ENCODE measurements at places on chromosomes 7 and 10.

GRCh38 chr7:122719010-122719578, 16.4 kb upstream of the RNF148 start:
- DNase-seq: no peak

DNA sequence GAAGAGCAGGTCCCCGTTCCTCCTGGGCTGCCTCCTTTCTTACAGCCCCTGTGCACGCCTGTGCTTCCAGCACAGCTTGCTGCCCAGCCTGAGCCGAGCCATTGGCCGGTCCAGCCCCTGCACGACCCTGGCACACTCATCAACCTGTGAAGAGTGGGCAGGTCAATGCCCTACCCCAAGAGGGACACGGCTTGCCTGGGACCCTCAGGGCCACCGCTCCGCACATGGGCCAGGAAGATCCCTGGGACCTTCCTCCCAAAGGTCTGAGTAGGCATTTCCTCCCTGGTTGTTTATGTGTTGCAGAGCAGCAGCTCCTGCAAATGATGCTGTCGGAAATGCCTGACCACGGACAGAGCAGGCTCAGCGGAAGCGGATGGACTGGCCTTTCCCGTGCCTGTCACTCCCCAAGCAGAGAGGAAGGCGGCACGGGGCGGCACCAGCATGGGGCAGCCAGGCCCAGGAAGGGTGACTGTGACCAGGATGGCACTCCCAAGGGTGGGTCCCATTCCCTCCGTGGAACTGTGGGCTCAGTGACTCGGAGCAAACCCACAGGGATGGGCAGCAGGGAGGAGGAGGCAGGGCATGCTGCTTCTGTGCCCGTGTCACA, 252.5 kb downstream of the TNS3 start:
- no peak for DNase-seq

GRCh38 chr7:18902892-18903291, 214.5 kb downstream of the TWIST1 start:
- DNase-seq: no peak

- no peak for DNase-seq
Observed at GRCh38 chr7:4470246-4470645, 211.8 kb upstream of the FOXK1 start.

- DNase-seq: no peak
Observed at GRCh38 chr7:13144673-13145072, 457.2 kb downstream of the ARL4A start.

DNA sequence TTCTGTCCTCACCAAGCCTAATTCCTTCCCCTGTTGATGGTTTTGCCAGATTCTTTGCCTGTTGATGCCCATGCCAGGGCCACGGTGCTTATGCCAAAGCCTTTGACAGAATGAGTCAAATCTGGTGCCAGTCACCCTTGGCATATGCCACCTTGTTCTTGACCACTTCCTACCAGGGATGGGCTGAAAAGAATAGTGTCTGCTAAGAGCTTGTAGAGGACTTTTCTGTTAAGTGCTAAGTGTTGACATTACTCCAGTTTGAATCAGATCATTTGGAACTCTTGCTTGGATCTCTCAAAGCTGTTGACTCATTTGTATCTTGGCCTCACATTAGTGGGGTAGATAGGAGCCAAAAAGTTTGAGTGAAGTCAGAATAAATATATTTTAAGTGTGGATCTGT, 661.2 kb downstream of the AUTS2 start:
- no peak for DNase-seq

DNA sequence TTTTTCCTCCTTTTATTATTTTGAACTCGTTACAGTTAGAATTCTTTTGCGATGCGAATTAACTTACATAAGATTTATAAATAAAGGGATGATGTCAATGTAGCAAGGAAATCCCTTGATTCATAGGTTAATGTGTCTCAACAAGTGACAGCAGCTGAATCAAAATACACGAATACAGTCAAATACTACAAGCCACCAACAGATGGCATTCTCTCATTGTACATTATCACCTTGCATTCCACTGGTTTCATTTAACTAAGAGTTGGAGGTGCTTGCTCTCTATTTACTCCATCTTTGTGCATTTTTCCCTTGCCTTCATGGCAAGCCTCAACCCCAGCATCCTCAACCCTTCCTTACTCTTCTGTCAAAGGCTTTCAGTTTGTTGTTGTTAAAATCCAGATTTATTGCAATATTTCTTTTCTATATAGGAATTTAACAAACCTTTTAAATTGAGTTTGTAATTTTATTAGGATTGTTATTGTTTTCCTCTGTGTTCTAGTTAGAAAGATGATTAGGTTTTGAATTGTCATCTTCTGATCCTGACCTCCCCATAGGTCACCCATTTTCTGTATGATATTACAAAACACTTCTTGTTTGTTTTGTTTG, 78.3 kb downstream of the SLC25A40 start:
- peak; percentile 47 for DNase-seq

DNA sequence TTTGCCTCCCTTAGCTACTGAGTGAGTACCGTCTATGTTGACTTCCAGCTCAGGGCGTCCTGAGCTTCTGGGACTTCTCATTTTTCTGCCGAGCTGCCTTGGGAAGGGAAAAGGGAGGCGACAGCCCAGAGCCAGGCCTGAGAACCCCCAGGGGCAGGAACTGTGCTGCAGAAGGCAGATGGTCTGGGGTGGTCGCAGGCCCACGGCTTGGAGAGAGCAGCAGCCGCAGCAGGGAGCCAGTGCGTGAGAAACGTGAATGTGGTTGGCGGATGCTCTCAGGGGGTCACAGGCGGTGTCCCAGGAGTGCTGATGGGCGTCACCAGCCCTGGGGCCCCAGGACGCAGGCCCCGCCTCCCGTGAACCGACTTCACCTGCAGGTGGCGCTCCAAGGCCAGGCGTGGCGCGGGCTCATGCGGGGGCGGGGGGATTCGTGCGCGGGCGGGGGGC, 9.2 kb upstream of the PWWP2B start:
- DNase-seq: peak; percentile 91

- peak; percentile 8 for DNase-seq
Observed at GRCh38 chr7:121544726-121545125, 148.6 kb upstream of the FAM3C start.

GRCh38 chr7:27191161-27191731, 6.2 kb upstream of the HOXA11 start:
- DNase-seq: no peak

GRCh38 chr7:104130726-104131125, 77.1 kb downstream of the ORC5 start:
- DNase-seq: no peak

DNA sequence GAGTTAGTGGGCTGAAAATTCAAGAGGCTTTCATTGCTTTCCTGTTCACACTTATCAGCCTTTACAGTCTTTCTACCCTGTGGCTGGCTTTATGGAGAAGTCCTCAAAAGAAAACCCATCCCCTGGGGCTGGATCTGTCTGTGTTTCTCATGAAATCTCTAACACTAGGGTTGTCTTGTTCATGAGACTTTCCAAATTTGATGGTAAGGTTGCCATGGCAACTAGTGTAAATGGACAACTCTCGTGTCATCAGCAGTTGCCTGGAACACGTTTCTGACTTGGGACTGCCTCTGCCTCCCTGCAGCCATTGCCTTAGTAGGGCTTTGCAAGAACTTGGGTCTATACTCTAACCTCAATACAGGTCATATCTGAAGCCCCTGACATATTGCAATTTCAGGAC, 35.8 kb upstream of the PLPP4 start:
- DNase-seq: no peak

DNA sequence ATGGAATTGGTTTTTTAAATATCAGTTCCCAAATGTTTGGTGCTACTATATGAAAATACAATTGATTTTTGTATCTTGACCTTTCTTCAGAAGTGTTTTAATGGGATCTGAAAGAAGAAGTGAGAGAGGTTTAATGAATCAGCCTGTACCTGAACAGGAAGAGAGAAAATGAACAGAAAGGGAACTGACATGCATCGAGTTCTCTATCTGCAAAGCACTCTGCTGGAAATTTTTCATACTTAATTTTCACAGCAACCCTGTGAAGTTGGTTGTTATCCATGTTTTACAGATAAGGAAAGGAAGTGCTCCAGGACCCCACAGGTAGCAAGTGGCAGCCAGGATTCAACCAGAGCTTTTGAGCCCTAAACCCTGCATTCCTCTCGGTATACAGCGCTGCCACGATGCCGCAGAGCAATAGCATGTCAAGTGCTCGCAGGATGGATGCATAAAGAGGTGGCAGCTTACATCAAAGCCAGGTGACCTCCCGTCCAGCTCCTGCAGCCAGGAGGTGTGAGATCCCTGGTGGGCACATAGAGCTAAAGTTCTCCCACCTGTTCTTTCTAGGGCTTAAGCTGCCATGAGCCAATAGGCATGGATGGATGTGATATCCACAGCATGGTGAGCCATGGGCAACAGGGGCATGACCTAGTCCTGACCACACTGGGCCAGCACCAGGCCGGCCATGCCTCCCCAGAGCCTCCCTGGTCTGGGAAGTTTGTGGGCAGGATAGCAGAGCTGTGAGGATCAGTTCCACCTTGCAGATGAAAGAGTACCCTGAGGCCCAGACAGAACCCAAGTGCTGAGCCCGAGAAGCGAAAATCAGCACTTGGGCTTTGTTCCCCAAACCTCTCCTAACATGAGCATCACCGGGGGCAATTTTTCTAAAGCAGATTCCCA, 57.2 kb downstream of the CALML3 start:
- DNase-seq: peak; percentile 61

GRCh38 chr10:117373823-117374505, 1.3 kb downstream of the PDZD8 start:
- peak; percentile 32 for DNase-seq

DNA sequence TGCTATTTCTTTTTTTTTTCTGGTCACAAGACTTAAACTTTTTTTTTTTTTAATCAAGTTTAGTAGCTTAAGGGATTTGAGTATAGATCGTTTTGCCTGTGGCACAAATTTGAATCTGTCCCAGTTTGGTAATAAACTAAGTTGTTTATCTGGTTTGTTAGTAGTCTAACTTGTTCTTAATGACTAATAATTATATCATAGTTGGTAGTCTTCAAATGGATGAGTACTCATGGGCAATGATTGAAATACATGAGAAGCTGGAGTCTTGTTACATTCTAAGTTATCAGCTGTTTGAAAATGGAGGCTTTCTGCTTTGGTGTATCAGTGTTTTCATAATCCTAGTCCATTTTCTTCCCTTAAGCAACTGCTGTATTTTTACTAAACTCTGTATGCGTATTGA, 12.3 kb downstream of the BTAF1 start:
- no peak for DNase-seq
